ENCODE measurements at places on chromosomes 2 and 18.
A peak's percentile ranks its signal among the peaks of the same experiment; 100 is the strongest.

DNA sequence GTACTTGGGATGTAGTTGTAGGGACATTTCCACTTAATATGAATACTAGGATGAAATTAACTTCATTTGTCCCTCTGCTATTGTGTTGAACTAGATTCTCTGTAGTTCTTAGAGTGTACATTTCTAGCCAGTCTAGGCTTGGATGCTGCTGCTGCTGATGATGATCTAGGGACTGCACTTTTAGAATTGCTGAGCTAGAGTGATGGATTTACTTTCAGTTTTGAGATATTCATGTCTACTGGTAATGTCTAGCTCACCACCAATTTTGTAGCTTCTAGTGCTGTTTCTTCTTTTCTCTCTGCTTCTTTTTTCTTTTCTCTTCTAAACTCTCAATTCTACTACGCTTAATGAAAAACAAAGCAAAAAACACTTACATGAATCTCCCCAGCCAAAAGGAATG is 49.4 kb downstream of the MRPS9 start:
- peak; percentile 14 for DNase-seq

GRCh38 chr2:100291152-100291970 is 30.9 kb downstream of the LONRF2 start:
- DNase-seq = peak; percentile 83

GRCh38 chr2:181924336-181924735 is 32.8 kb downstream of the ITPRID2 start:
- no peak for DNase-seq

- no peak for DNase-seq
Observed at GRCh38 chr18:52937840-52938239, 597.8 kb downstream of the DCC start.

- DNase-seq = no peak
Observed at GRCh38 chr18:63373161-63373560, 6.2 kb upstream of the KDSR start.

DNA sequence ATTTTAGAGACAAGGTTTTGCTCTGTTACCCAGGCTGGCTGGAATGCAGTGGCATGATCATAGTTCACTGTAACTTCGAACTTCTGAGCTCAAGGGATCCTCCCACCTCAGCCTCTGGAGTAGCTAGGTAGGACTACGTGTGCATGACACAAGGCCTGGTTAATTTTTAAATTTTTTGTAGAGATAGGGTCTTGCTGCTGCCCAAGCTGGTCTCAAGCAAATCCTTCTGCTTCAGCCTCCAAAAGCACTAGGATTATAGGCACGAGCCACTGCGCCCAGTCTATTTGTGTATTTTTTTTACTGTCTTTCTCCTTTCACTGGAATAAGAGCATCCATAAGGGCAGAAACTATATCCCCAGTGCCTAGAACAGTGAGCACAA is 89.3 kb downstream of the PLEKHM3 start:
- DNase-seq = no peak

DNA sequence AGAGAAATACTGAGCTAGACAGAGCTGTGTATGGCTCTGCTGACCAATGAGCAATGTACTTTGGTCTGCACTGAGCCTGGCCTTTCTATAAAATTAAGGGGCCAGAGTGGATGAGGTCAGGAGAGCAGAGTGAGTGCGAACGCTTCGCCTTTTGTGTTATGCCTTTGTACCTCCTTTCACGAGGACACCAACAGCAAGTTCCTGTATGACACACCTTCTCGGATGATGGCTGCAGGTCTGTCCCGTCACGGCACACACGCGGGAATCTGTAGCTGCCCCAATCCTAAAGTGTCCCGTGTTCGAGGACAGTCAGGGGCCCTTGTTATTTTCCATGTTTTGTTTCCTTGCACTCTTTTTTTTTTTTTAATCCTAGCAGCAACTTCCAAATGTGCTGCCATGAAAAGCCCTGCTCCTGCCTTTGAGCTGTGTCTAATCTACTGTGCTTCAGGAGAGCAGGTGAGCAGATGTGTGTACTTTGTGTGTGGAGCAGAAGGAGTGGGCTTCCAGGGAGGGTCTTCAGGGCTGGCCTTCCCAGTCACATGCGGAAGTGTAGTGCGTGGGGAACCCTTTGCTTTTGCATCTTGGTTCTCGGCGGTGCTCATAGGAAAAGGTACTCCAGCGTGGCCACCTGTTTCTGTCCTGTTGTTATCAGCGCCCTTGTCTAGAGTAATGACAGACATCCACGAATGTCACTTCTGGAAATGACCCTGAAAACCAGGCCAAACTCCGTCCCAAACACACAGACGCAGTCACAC is 213.2 kb downstream of the NDUFA10 start:
- DNase-seq = no peak

DNA sequence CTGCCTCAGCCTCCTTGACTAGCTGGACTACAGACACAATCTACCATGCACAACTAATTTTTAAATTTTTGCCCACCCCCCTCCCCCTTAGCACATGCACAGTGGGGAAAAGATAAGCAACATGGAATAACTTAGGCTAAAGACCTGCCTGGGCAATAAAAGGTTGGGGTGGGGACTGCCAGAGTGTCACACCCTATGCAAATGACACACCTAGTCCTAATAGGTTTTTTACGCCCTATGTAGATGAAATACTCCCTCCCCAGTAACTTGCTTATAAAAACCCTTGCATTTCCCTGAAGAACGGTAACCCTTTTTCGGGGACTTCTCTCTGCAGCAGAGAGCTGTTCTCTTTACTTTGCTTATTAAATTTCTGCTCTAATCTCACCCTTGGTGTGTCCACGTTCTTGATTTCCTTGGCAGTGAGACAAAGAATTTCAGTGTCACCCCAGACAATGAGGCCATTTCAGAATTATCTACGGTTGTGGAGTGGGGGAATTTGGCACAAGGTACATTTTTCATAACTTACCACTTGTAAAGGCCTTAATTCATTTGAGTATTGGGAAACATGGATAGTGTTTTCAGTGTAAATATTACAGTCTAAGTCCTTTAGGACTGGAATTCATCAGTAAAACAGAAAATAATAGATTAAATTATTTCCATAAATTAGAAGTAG is 109.2 kb downstream of the NOL4 start:
- no peak for DNase-seq

GRCh38 chr2:196528486-196529223 is 110.9 kb upstream of the CCDC150 start:
- DNase-seq = no peak

- DNase-seq = no peak
Observed at GRCh38 chr2:88091943-88092342, 24.3 kb downstream of the SMYD1 start.

DNA sequence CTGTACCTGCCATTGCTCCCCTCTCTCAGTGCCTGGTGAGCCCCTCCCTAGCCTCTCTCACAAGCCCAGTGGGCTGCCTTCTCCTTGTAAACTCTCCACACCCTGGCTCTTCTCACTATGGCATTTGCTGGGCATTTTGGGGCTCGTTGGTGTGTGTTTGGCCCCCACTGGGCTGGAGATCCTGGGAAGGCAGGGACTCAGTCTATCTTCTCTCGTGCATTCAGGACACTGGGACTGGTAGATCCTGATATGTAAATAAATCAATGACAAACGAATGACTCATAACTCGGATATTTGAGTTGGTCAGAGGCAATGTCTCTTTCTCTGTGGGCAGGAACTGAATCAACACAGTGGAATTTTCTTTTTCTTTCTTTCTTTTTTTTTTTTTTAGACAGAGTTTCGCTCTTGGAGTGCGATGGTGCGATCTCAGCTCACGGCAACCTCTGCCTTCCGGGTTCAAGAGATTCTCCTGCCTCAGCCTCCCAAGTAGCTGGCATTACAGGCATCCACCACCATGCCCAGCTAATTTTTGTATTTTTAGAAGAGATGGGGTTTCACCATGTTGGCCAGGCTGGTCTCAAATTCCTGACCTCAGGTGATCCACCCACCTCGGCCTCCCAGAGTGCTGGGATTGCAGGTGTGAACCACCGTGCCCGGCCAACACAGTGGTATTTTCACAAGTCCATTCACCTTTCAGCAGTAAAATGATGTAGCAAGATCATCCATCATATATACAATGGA is 144.6 kb upstream of the SPRED2 start:
- DNase-seq = no peak

DNA sequence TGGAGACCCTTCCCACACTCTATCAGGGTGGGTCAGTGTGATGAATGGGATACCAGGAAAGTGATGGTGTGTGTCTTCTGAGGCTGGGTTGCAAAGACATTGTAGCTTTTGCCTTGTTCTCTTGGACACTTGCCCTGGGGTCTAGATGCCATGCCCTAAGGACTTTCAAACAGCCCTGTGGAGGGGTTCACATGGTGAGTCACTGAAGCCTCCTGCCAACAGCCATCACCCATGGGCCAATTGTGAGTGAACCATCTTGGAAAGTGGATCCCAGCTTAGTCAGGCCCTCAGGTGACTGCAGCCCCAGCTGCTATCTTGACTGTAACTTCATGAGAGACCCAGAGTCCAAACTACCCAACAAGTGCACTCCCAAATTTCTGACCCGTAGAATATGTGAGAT is 25.8 kb upstream of the IGFBP5 start:
- no peak for DNase-seq

- no peak for DNase-seq
Observed at GRCh38 chr2:178829299-178829960, 22.2 kb upstream of the TTN start.

GRCh38 chr2:216679658-216680024 is 15.7 kb downstream of the IGFBP5 start:
- DNase-seq = no peak

DNA sequence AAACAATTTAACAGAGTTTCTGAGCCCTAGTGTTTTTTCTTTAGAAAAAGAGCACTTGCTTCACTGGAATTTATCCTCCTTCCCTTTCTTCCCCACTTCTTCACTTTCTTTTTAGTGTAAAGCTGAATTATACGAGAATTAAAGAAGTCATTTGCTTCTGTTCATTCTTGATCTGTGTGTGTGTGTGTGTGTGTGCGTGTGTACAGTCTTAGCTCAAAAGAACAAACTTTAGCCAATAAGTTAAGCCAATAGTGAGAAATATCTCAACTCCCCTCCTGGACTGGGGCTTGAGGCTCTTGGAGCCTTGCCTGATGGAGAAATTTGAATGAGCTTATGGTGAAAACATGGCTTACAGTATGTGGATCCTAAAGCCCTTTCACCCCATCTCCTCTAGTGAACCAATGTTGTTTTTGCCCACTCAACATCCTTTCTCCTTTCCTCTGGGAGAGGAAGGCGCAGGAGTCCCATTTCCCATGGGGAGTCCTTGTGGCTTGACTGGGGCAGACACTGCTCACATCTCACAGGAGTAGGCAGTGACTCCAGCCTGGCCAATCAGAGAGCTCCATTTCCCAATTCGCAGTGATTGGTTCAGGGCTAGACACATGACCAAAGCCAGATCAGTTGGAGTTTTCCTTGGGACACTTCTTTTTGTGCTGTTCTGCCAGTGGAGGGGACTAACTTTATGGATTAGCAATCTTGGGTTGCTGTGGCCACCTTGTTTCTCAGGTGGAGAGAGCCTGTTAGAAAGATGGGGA is 16.3 kb upstream of the MYO3B start:
- no peak for DNase-seq

DNA sequence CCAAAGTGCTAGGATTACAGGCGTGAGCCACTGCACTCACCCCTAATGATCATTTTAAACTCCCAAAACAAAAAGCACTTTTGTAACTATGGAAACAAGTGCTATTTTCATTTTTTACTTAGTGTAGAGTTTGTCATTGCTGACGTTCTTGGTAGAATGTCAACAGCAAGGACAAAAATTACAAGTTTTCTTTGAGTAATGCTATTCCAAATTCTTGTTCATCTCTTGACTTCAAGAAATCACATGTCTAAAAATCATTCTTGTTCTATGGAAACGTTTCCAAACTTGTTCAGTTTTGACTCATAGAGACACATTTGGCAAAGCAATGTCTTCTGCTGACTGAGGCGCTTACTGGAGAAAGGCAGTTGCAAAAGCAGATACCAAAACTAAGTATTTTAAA is 82.6 kb downstream of the MBP start:
- no peak for DNase-seq

GRCh38 chr18:11323359-11323819 is 174.0 kb upstream of the PIEZO2 start:
- DNase-seq = no peak

DNA sequence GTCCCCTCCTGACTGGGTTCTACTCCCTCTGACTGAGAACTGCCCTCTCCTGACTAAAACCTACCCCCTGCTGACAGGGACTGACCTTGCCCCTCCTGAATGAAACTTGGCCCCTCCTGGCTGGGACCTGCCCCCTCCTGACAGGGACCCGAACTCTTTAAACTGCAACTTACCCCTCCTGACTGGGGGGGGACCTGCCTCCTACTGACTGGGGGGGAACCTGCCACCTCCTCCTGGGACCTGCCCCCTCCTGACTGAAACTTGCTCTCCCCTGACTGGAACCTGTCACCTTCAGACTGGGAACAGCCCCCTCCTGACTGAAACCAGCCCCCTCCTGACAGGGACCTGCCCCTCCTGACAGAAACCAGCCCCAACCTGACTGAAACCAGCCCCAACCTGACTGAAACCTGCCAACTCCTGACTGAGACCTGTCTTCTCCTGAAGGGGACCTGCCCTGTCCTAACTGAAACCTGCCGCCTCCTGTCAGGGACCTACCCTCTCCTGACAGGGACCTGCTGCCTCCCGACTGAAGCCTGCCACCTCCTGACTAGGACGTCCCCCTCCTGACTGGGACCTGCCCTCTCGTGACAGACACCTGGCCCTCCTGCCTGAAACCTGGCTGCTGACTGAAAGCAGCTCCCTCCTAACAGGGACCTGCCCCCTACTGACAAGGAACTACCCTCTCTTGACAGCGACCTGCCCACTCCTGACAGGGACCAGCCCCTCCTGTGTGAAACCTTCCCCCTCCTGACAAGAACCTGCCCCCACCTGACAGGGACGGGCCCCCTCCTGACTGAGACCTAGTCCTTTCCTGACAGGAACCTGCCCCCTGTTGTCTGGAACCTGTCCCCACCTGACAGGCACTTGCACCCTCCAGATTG is 87.1 kb downstream of the PXDN start:
- DNase-seq = no peak

GRCh38 chr2:9000442-9000841 is 3.0 kb downstream of the MBOAT2 start:
- no peak for DNase-seq

DNA sequence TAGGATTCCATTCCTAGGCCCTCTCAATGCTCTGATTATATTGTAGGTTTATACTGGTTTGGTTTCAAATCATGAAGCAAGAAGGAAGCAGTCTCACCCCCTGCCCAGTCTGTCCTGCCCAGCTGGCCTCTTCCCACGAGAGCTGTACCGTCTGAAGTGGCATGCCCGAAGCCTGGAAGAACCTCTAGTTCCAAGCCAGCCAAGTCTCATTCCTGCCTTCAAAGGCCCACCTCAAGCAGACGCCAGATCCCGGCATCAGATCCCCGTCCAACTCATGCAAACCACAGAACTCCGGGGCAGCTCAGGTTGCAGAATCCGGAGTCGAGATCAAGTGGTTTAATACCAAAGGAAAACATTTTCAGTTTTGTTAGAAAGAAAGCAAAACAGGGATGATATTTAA is 234.4 kb downstream of the LPIN1 start:
- no peak for DNase-seq

GRCh38 chr2:163453920-163454319 is 281.9 kb downstream of the FIGN start:
- no peak for DNase-seq

DNA sequence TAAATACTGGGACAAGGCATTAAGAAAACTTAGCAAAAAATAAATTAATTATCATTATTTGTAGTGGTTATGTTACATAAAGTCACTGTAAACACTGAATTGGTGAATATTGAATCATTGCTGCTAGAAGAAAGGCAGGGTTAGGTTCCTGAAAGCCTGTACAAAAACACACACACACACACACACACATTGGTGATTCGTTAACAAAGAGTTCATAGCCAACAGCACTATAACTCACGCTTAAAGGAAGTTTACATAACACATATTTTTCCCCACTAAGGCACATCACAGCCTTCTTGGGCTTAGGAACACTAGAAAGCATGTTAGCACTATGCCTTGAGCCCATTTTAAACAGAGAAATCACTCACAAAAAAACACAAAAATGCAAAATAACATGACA is 690.0 kb upstream of the PIK3C3 start:
- DNase-seq = no peak

Measured in hematopoietic multipotent progenitor cell (in vitro differentiated cells).